ENCODE measurements at places on chromosomes 16 and 17. TPM values are rescaled to one million over a fixed set of nuclear protein-coding genes. Genes with fewer than 3 reads are reported as not detected.

Gene NPIPB2
- total RNA-seq, result 1.0 TPM

Gene NUP85
- 45.6 TPM for total RNA-seq

Gene METRN
- total RNA-seq, result 119 TPM

Gene ZNF200
- 12.5 TPM for total RNA-seq

Gene MT4
- not detected for total RNA-seq

Gene G6PC3
- total RNA-seq, result 101 TPM

Gene NPTX1
- 1.4 TPM for total RNA-seq

Gene BTBD17
- not detected for total RNA-seq

Gene ZNF19
- total RNA-seq, result 0.90 TPM

Gene KRT31
- total RNA-seq, result not detected

Gene TMEM235
- total RNA-seq, result not detected

Gene TSR3
- 103 TPM for total RNA-seq

DNA sequence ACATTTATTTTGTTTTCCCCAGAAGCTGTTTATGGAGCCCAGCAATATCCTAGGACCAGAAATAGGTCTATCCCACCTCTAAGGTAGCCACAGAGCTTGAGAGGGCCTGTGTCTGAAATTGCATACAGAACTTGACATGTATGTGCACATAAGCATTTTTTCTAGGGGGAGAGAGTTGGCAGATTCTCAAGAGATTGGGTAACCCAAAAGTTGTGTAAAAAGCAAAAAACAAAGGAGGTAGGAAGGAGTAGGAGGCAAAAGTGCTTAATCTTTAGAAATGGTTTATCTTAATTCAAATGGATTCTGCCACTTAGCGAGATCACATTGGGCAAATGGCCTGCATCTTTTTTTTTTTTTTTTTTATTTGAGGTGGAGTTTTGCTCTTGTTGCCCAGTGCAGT, 3.5 kb downstream of the PLK1 start:
- no peak for DNase-seq

DNA sequence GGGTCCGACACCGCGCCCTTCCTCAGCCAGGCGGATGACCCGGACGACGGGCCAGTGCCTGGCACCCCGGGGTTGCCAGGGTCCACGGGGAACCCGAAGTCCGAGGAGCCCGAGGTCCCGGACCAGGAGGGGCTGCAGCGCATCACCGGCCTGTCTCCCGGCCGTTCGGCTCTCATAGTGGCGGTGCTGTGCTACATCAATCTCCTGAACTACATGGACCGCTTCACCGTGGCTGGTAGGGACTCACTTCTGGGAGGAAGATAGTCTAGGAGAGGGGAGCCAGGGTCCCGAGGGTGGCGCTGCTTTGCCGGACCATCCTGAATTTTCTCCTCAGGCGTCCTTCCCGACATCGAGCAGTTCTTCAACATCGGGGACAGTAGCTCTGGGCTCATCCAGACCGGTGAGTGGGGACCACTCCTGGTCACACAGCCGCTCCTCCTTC, 601 bp downstream of the SPNS1 start:
- DNase-seq, result no peak

DNA sequence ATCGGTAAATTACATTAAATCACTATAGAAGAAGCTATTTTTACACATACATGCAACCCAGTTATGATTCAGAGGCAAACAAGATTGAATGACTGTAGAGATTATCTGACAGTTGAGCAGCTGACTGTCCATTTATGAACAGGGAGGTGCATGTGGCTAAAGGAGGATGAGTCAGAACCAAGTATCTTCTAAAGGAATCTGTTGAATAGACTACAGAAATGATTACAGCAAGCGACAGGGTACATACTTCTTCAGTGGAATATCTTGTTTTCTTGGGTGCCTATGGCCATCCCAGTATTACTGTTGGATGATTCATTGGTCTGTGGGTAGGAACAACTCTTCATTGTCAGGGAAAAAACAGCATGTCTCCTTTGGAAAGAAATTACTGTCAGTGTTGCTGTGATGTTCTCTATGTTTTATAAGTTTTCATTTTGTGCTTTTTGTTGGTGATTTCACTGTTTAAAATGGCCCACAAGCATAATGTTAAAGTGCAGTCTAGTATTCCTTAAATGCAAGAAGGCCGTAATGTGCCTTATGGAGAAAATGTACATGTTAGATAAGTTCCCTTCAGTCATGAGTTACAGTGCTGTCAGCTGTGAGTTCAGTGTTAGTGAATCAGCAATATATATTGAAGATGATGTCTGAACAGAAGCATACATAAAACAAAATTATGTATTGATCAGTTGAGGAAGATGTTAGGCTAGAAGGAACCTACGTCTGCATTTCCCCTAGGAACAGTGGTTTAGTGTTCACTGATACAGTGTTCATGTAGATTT, 27.0 kb downstream of the CBFB start:
- peak; percentile 98 for DNase-seq

DNA sequence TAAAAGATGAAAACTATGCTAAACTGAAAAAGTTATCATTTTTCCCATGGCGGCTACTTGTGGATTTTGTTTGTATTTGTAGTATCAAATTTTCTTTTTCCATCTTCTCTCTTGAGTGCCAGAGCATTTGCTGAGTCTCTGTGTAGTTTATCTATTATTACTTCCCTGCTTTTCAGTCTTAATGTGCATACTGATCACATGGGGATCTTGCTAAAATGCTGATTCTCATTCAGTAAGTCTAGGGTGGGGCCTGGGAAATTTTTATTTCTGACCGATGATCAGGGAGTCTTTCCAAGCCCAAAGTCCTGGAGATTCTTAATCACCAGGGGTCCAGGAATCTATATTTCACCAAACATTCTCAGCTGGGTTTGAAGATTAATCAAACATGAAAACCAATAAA, 189.0 kb upstream of the GOT2 start:
- DNase-seq, result no peak

GRCh38 chr16:25838724-25839186, 147.0 kb downstream of the HS3ST4 start:
- DNase-seq, result peak; percentile 46

DNA sequence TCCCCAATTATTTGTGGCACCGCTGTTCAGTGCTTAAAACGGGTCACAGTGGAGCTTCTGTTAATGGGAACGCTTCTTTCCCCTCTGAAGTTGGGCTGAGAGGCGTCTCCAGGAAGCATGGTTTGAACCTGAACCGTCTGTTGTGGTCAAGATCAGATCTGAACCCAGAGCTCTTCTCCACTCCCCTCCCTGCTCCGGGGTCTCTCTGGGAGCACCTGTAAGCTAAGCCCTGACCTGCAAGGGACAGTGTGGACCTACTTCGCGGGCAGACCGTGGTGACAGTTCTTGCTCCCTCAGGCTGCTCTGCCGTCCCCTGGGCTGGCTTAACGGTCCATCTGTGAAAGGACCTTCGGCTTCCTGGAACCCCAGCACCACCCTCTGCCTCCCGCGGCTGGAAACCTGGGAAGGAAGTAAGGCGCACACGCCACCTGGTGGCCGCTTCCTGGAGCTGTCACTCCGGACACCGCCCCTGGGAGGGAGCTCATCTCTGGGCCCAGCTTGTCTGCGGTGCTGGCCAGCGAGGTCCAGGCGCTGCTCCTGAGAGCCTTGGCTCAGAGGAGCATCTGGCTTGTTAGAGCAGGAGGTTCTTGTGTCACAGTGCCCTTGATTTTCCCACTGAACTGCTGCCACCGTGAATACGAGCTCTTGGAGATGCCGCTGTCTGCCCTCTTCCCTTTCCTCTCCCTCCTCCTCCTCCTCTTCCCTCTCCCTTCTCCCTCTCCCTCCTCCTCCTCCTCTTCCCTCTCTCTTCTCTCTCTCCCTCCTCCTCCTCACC, 518.5 kb upstream of the EEF2KMT start:
- DNase-seq, result peak; percentile 58

DNA sequence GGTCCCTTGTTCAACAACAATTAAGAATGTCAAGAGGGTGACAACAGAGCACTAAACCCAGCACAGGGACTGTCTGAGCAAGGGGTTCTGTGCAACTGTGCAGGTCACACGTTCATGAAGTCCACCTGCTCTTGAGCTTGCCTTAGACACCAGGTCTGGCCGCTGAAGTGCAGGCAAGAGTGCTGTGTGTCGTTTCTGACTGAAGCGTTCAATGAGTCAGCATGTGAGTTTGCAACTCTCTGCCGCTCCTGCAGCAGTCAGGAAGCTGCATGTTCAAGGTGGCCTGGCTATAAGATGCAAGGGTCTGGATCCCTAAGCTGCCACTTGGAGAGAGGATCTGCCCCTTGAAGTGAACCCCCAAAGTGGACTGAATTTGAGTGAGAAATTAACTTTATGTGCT, 332.7 kb upstream of the HSBP1 start:
- DNase-seq, result peak; percentile 7

DNA sequence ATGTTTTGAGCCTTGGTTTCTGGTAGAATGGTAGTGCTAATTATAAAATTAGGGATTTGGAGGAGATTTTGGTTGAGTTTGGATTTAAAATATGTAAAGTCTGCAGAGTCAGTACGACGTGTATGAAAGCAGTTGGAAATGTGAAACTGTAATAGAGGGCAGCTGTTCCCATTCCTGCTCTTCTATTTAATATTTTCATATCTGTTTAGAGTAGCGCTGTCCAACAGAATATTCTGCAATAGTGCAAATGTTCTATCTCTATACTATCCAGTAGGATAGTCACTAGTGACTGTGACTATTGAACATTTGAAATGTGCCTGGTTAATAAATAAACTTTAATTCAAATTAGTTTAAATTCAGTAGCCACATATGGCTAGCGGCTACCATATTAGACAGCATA, 443.4 kb upstream of the SOX9 start:
- no peak for DNase-seq

- DNase-seq, result no peak
These were observed 40.3 kb downstream of the MYH13 start for GRCh38 chr17:10332515-10332914.

DNA sequence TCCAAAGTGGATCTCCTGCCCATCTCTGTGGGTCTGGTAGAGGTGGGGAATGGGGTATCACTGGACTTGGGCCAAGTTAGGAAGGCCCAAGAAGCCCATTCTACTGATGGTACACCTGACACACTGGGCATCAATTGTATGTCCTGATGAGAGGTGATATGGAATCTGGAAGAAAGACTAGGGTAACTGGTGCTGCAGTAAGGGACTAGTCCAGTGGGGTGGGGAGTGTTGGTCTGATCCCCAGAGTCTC, 5.9 kb upstream of the NFATC3 start:
- DNase-seq, result no peak

DNA sequence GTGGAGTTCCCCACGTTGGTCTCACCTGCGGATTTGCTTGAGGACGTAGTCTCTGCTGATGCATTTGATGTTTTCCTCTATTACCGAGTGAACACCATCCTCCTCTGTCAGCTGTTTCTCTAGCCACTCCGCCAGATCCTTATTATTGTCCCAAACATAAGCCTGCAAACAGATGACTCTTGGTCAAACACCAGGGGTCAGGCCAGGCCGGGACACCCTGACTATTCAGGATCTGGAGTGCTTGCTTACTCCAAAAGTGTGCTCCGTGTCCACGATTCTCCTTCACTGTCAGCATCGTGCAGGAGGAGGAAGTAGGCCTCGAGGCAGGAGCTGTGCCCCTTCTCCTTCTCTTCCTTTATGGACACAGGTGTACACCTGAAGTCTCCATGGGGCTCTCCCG, 140.2 kb downstream of the AATF start:
- DNase-seq, result no peak

GRCh38 chr17:19763416-19763815, 15.3 kb upstream of the ALDH3A1 start:
- no peak for DNase-seq

GRCh38 chr17:51000835-51001638, 119.6 kb downstream of the SPAG9 start:
- DNase-seq, result peak; percentile 52

DNA sequence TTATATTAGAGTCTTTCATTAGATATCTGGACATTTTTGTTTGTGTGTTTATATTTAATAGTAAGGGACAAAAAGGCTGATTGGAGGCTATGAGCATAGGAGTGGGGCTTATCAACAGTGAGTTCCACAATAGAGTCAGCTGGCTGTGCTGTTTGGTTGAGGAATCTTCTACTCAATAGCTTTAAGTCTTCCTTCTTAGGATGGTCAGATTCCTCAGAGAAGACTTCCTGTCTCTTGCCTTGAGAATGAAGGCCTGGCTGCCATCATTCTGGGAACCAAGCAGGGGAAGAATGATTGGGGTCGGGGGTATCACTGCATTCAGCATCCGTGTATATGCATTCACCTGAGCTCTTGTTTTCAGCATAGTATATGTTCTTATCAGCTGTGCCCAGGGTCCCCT, 31.9 kb upstream of the ABCC11 start:
- DNase-seq, result no peak

- no peak for DNase-seq
These were observed 170.2 kb upstream of the SALL1 start for GRCh38 chr16:51321251-51321650.

DNA sequence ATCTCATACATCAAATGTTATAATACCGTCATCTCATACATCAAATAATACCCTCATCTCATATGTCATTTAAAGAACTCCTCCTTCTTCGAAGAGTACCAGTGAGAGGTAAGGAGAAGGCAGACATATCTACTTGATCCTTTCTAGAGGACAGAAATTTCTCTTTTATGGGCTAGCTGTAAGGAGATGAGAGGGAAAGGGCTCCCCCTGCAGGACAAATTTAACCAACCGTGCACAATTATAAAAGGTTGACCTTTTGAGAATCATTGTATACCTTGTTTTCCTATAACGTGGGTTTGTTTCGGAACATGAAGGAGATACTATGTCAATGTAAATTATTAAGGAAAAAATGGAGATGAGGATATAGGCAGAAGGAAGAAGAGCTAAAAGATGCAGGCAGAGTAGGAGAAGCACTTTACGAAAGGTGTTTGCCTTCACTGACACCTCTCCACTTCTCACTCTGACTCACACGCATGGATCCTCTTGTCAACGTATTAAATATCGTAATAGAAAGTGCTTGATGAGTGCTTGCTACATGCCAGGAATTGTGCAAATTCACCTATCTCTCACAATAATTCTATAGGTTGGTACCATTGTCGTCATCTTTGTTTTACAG, 465.9 kb upstream of the ERCC4 start:
- DNase-seq, result peak; percentile 38

GRCh38 chr16:56869513-56870275, 4.7 kb downstream of the SLC12A3 start:
- peak; percentile 57 for DNase-seq

GRCh38 chr16:69286941-69287713, 24.0 kb upstream of the VPS4A start:
- DNase-seq, result peak; percentile 32

GRCh38 chr17:73582359-73582758, 61.9 kb downstream of the SDK2 start:
- no peak for DNase-seq

GRCh38 chr17:2712300-2713043, 908 bp upstream of the CLUH start:
- DNase-seq, result no peak

GRCh38 chr16:62408760-62409159, 372.5 kb upstream of the CDH8 start:
- no peak for DNase-seq

Data from HT1080 (cell line).